Femur (tissue), 1 donor: ENCODE measurements at places on chromosomes 3 and 15.
A peak's percentile ranks its signal among the peaks of the same experiment; 100 is the strongest.

DNA sequence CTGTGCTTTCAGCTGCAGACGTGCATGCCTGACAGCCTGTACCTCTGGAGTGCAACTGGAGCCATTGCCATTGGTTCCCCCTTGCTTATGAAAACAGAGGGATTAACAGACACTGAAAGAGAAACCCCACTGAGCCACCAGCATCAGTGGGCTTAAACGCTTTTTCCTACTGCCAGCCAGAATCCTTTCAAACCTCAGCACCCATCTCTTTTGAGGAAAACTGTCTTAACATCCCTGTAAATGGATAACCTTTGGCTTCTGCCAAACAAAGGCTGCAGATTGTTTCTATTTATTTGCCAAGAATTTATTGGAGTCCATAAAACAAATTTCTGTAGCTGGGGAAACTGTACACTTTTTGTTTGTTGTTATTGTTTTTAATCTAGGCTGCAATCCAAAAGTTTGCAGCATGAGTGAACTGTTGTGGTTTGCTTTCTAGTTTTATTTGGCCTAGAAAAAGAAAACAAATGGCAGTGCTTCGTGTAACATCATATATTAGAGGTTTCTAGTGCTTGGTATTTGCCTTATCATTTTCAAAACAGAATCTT lies 369.2 kb upstream of the IL12A start:
- no peak for DNase-seq

DNA sequence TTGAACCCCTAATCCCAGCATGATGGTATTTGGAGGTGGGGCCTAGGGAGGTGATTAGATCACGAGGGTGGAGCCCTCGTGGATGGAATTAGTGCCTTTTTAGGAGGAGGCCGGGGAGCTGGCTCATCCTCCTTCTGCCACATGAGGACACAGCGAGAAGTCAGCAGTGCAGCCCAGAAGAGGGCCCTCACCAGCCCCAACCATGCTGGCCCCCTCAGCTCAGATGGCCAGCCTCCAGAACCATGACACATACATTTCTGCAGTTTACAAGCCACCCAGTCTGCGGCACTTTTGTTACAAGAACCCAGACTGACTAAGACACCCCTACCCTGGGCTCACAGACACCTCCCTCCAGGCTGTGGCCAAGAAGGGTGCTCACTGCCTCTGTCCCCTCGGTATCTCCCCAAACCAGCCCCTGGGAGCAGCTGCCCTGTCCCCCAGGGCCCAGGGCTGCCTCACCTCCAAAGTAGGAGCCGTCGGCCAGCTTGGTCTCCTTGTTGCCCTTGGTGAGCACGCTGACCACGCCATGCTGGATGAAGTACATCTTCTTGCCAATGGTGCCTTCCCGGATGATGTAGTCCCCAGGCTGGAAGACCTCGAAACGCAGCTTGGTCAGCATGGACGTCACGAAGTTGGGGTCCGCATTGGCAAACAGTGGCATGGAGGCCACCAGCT lies 44.1 kb downstream of the HCN4 start:
- DNase-seq, result peak; percentile 15

DNA sequence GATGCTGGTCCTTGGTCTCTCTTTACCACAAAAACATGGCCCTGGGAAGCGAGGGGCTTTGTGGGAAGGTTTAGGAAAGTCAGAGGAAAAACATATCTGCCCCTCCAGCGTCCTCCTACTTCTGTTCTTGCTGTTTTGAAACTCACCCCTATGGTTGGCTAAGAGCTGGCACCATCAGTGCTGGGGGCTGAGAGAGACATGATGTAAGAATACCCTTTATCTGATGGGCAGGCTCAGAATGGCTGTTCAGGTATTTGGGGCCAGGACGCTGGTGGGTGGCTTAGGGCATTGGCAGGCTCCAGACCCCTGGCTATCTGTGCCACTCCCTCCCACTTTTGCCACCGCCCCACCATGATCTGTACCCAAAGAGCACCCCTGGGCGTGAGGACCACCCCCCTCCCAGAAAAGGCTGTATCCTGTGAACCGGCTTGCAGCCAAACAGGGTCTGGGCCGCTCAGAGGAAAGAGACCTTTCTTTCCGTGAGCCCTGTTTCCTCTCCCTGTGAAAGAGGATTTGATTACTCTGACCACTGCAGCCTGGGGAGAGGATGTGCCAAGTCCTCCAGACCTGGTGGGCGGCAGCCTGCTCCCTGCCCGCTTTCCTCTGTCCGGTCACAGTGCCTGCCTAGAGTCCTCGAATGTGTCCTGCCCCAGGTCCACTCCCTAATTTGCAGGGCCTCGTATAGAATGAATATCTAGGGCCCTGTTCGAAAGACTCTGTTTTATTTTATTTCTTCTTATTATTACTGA lies 61.3 kb upstream of the SLC6A6 start:
- no peak for DNase-seq

GRCh38 chr15:80611543-80612080 lies 83.5 kb upstream of the ABHD17C start:
- no peak for DNase-seq

DNA sequence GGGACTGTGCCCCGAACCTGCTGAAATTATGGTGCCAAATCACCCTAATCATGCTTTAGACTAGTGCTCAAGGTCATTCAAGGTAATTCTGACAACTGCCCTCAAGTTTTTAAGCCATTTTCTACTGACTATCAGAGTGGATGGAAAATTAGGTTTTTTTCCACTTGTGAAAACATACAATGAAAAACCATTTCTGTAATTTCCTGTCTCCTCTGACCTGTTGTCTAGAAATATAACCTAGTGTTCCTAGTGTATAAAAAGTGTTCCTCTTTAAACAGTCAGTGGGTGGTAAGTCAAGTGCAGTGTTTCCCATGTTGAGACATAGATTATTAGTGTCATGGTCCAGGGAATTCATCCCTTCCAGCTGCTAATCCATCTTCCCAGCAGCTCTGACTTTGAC lies 232.8 kb upstream of the UMPS start:
- DNase-seq, result no peak

- no peak for DNase-seq
Observed at GRCh38 chr3:175155172-175155571, 296.0 kb downstream of the NAALADL2 start.

- DNase-seq, result no peak
Observed at GRCh38 chr15:87877114-87877810, 379.3 kb downstream of the NTRK3 start.

DNA sequence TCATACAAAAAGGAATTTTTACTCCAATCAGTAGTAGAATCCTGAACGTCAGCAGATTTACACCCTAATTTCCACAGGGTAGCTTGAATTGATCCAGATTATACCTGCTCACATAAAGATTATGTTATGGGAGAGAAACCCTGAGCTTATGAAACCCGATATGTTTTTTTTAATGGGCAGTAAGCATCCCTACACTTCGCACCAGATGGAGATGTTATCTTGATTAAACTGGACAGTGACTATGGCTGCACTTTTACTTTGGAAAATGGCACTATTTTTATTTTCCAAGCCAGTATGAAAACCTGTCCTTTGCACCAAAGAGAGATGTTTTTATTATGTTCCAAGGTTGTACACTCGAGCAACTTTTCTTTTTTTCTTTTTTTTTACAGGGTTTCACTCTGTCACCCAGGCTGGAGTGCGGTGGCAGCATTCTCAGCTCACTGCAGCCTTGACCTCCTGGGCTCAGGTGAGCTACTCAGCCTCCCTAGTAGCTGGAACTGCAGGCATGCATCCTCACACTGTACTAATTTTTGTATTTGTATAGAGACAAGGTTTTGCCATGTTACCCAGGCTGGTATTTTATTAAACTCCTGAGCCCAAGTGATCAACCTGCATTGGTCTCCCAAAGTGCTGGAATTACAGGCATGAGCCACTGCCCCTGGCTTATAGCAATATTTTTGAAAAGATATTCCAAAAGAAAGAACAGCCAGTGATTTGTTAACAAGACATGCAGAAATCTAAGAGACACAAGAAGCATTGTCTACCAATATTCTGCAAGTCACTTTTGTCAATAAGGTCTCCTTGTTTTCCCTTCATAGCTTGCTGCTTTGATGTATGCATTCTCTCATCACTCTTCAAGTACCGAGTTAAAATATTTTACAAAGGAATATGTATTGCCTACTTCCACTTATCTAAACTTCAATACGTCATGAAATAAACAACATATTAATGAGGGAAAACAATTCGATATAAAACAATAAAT lies 1412.6 kb downstream of the ZPLD1 start:
- DNase-seq, result no peak

DNA sequence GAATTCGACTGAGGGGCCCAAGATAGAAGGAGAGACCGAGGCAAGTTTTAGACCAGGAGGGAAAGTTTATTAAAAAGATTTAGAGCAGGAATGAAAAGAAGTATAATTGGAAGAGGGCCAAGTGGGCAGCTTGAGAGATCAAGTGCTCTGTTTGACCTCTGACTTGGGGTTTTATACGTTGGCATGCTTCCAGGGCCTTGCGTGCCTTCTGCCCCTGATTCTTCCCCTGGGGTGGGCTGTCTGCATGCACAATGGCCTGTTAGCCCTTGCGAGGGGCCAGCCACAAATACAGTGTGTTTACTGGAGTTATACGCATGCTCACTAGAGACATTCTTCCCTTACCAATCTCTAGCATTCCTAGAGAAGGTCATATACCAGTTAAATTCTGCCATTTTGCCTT lies 70.7 kb upstream of the LARS2 start:
- DNase-seq, result no peak

- DNase-seq, result no peak
Observed at GRCh38 chr15:25545017-25545416, 106.2 kb upstream of the UBE3A start.

GRCh38 chr3:143307613-143308183 lies 188.1 kb downstream of the CHST2 start:
- no peak for DNase-seq

DNA sequence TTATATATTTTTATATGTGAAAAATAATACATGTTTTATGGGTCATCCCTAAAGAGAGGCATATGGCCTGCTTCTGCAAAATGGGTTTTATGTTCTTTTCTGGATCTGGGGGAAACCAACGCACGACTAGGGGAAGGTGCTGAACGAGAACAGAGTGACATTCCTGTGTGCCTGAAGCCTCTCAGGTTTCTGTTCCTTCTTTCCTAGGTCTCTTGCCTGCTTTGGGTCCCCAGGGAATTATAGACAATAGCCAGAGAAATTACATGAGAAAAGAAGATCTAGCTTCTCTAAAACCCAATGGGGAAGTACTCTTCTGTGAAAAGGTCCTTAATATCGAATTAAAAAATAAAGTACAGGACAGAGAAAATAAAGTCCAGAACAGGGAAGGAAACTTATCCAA lies 66.5 kb downstream of the IGSF11 start:
- no peak for DNase-seq

GRCh38 chr3:121995161-121996137 lies 26.6 kb downstream of the ILDR1 start:
- DNase-seq, result peak; percentile 66

DNA sequence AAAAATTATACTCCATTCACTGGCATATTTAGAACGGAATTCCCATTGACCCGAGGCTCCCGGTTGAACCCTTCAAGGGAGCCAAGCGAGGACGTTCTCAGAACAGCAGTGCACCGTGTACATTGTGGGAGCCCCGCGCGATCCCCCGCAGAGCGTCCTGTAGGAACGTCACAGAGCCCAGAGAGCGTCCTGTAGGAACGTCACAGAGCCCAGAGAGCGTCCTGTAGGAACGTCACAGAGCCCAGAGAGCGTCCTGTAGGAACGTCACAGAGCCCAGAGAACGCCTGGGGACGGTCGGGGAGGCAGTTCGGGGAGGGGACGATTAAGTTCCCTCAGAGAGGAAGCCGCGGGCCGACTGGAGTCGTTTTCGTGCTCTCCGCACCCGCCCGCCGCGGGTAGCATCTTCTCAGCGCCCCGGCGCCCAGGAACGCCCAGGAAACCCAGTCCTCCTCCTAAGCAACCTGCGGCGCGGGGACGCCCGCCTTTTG lies 506 bp upstream of the ATP1B3 start:
- DNase-seq, result no peak

DNA sequence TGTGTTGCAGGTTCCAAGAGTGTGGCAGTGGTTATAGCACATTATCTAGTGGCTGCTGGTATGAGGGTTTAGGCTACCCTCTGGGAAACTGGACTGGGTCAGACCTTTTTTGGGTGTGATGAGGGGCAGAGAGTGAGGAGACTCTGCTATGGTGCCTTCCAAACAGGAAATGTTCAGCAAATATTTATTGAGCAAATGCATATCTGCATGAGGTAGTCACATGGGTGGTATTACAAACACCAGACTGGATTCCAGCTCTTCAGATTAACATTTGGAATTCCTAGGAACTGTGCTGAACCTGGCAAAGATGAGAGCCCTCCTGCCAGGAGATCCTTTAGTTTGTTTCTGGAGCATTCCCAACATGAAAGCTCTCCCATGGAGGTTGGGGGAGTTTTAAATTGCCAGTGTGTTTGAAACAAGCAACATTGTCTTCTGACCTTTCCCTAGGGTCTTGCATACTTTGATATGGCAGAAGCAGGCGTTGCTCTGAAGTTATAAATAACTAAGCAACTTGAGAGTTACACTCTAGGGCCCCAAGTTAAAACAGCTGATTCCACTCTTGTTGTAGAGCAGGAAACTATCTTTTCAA lies 341.2 kb upstream of the C2CD4B start:
- DNase-seq, result no peak

DNA sequence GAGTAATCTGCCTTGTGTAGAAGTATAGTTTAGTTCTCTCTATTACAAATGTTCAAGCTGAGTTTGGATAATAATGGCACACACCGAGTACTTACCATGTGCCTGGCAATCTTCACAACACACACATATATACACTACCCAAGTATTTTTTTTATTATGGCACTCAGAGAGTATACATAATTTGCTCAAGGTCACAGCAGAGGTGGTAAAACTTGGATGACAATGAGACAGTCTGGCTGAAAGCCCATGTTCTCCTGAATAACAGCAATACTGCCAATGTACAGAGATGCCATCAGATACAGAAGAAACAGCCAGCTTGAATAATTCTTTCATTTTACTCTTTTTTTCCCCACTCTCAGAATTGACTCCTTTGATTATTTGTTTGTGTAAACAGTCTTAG lies 460.0 kb downstream of the CNTN6 start:
- DNase-seq, result no peak

GRCh38 chr3:40920041-40920440 lies 279.3 kb upstream of the CTNNB1 start:
- DNase-seq, result no peak

DNA sequence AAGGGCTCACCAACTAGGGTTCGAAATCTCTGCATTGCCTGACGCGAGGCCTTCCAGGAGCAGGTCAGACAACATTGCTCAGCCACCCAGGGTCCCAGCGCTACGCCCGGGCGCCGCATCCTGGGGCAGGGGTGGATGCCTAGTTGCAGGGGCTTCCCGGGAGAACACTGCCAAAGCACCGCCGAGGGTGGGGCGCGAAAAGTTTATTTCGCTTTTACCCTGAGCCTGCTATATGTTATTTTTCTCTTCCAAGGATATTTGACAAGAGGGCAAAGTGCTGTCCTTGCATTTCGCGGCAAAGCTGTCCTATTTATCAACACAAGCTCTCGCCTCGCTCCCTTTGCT lies 549 bp upstream of the SOX14 start:
- DNase-seq, result no peak

GRCh38 chr3:190260301-190260700 lies 61.9 kb downstream of the CLDN1 start:
- DNase-seq, result no peak

- DNase-seq, result peak; percentile 97
Observed at GRCh38 chr3:101561630-101562328, at the start of gene TRMT10C. Gene TRMT10C, plus strand, starts transcription at chr3:101561868. Its CDS starts 2,914 bp downstream, at chr3:101564782.
